ENCODE measurements at places on chromosomes 5 and 9. TPM values are rescaled to one million over a fixed set of nuclear protein-coding genes. Genes with fewer than 3 reads are reported as not detected.

The ELL2 gene
- total RNA-seq, result 21.8 TPM

The DAB2IP gene
- 44.9 TPM for total RNA-seq

The SMIM23 gene
- total RNA-seq, result not detected

The GRM6 gene
- not detected for total RNA-seq

The SLC45A2 gene
- not detected for total RNA-seq

The PNPLA7 gene
- total RNA-seq, result 2.3 TPM

The JAKMIP2 gene
- total RNA-seq, result 0.25 TPM

The CYSTM1 gene
- 77.2 TPM for total RNA-seq

The HAPLN1 gene
- total RNA-seq, result 0.76 TPM

The DOK3 gene
- total RNA-seq, result 1.1 TPM

The TMEM232 gene
- 1.3 TPM for total RNA-seq

The CAMK4 gene
- 7.7 TPM for total RNA-seq

The RARS1 gene
- total RNA-seq, result 43.0 TPM

The FUBP3 gene
- 25.1 TPM for total RNA-seq

The ECPAS gene
- total RNA-seq, result 50.4 TPM

The SPINK5 gene
- not detected for total RNA-seq

The SLC1A1 gene
- total RNA-seq, result 10.6 TPM

The MYMK gene
- total RNA-seq, result not detected

The SAXO1 gene
- 0.51 TPM for total RNA-seq

The FAM151B gene
- 0.16 TPM for total RNA-seq

The LCNL1 gene
- 2.5 TPM for total RNA-seq

The PCDHB6 gene
- not detected for total RNA-seq

The ZBED3 gene
- total RNA-seq, result 3.3 TPM
